ENCODE measurements at places on chromosomes 16 and 17.

- peak; percentile 45 for DNase-seq
Measured at GRCh38 chr17:72258711-72259110, 137.9 kb downstream of the SOX9 start.

DNA sequence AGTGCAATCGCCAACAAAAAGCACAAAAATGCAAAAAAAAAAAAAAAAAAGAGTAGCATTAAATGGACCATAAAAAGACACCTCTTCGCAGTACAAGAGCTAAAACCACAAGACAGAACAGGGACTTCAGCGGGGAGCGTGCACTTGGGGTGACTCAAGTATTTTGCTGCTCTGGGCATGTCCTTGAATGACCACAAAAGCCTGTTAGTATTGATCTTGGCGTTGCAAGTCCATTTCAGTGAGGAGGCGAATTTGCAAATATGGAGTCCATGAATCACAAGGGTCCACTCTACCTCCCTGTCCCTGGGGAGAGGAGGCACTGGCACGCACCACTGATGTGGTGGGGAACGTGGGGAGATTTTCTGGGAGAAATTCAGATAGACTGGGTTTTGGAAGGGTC lies 78.9 kb downstream of the CNGB1 start:
- no peak for DNase-seq

DNA sequence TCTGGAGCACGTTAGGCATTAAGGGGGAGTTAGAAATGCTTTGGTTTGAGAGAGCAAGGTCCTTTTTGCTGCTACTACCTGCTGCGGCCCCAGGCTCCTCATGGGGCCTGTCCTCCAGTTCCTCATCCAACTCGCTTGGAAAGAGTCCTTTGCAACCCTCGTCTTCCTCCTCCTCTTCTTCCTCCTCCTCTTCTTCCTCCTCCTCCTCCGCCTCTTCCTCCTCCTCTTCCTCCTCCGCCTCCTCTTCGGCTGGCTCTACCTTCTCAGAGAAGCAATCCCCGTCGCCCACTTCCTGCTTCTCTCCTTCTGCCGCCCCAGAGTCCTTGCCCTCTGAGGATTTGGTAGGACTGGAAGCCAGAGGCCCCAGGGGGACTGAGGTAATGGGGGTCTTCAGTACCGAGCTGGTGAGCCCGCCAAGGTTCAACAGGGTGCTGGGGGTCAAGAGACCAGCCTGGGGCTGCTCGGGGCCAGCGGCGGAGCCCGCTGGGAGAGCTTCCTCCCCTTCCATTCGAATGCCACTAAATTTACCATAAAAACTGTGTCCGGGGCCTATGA lies 89.3 kb downstream of the ZFHX3 start:
- no peak for DNase-seq

- DNase-seq, result no peak
Measured at GRCh38 chr16:642189-643049, 791 bp downstream of the MCRIP2 start.

Data from NCI-H446 treated with DMSO at 0.1 percent for 48 hours (cell line).